ENCODE measurements at places on chromosomes 5 and 9.

- peak; percentile 91 for DNase-seq
Observed at GRCh38 chr5:172801179-172801671, 30.2 kb upstream of the DUSP1 start.

- no peak for DNase-seq
Observed at GRCh38 chr5:143896966-143897365, 85.0 kb downstream of the HMHB1 start.

GRCh38 chr5:83472213-83472507 lies 616 bp downstream of the VCAN start:
- no peak for DNase-seq

DNA sequence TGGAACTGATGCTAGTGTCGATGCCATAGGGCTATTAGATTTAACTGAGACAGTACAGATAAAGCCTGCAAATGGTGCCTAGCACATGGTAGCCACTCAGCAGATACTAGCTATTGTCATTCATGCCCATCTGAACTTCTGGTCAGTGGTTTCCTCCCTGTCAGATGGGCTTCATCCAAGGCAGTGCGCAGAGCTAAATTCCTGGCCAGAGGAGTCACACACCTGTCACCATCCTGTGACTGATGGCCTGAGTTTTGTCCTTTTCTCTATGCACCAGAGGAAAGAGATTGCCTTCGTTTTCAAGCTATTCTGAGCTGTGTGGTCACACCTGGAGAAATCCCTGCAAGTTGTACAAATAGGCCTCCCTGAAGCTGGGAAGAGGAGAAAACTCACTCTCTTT lies 34.7 kb downstream of the MSX2 start:
- DNase-seq, result no peak

- no peak for DNase-seq
Observed at GRCh38 chr5:138966236-138966985, 91.3 kb upstream of the LRRTM2 start.

DNA sequence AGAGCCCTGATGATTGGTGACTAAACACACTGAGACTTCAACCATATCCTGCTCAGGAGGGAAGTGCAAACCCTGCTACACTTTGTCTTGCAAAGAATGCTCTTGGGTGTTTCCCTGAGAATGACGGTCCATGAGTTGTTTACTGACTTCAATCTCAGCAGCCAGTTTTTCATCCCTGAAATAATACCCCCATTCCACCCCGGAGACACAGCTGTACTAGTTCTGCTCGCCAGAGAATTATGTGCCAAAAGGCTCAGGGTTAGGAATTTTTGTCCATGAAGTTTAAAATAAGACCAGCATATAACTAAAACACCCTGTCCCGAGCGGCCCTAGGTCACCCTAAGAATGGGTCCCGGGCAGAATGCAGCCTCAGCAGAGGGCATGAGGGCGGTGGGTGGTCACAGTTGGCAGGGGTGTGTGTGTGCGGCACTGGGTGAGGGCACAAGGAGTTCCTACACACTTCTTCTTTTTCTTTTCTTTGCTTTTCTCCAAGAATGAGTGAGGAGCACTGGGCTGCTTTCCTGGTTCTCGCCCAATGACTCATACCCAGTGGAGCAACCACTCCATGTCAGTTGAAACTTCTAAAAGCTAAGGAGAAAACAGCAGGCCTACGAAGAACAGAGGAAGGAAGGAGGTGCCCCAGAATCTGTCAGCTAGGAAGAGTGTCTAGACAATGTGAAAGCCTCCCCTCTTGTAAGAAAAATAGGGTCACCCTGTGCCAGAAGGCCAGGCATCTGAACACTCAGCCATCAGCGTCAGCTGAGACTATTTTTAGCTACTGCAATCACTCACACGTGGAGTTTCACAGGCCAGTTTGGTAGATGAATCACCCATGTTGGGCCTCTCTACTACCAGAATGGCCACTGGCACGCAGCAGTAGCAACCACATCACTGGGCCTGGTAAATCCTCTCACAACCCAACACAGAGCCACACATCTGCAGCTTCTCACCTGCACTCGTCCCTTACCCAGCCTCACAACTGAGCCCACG lies 105.9 kb downstream of the DPYSL3 start:
- DNase-seq, result peak; percentile 96

GRCh38 chr9:78781681-78782080 lies 484.8 kb downstream of the PSAT1 start:
- no peak for DNase-seq

DNA sequence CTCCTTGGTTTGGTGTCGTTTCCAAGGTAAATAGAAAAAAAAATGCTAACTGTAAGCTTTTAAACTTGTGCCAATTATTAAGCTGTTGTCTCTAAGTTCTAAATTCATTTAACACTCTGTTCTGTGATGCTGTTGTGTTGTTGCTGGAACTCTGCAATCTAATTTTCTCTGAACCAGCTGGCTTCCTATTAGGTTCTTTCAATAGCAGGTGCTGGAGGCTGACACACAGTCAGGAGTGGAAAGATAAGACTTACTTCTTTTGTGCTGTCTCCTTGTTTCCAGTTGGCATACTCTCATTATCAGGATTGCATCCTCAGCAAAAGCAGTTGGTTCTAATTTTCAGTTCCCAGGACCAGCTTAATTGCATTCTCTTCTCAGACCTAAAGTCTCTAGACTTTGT lies 1252.6 kb upstream of the NUDT12 start:
- no peak for DNase-seq

GRCh38 chr9:130433168-130433946 lies 11.4 kb upstream of the ASS1 start:
- DNase-seq, result no peak

DNA sequence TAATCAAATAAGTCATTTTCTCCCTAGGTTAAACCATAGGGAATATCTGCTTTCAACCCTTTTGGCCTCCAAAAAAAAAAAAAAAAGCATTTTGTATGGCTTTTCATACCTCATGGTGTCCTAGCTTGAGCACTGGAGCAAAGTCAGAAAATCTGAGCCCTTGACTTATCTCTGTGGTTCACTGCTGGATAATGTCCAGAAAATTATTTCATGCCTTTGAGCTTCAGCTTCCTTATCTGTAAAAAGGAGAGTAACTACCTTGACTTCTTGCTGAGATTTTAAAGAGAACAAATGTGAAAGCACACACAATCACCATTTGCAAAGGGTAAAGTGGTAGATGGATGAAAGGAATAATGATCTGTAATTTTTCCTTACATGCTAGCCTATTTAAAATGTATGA lies 165.9 kb downstream of the ALDH1A1 start:
- DNase-seq, result no peak

- DNase-seq, result no peak
Observed at GRCh38 chr5:53936481-53937352, 373.7 kb downstream of the ARL15 start.
